ENCODE measurements at places on chromosomes 7 and 10.
A peak's percentile ranks its signal among the peaks of the same experiment; 100 is the strongest.

DNA sequence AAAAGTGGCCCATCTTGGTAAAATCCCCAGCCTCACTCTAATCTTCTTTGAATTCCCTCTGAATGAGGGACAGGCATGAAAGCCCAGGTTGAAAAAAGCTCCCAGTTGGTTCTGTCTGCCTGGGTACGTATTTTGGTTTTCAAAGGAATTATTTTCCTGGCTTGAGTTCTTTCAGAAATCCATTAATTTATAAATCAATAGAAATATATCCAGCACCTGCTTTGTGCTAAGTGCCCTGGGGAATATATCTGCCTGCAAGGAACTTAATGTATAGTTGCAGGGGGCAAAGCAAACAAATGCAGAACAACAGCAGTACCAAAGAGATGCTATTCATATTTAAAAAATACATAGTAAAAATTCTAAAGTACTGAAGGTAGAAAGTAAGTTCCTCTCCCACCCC lies 362.7 kb downstream of the REEP3 start:
- no peak for DNase-seq

DNA sequence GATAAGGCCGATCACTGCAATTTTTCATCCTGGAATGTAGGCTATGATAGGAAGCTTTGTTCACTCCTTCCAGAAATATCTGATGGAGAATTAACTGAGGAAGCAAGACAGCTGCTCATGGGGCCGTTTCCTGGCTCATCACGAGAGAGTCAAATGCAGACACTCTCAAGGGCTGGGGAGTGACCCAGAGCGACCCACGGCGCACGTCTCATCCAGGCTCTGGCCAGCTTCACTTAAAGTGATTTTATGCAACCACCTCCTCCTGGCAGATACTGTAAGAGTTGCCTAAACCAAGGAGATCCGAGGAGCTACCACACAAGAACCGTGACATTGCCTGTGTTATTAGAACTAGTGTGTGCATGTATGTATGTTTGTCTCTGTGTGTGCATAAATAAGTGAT lies 530.8 kb downstream of the TCERG1L start:
- no peak for DNase-seq

DNA sequence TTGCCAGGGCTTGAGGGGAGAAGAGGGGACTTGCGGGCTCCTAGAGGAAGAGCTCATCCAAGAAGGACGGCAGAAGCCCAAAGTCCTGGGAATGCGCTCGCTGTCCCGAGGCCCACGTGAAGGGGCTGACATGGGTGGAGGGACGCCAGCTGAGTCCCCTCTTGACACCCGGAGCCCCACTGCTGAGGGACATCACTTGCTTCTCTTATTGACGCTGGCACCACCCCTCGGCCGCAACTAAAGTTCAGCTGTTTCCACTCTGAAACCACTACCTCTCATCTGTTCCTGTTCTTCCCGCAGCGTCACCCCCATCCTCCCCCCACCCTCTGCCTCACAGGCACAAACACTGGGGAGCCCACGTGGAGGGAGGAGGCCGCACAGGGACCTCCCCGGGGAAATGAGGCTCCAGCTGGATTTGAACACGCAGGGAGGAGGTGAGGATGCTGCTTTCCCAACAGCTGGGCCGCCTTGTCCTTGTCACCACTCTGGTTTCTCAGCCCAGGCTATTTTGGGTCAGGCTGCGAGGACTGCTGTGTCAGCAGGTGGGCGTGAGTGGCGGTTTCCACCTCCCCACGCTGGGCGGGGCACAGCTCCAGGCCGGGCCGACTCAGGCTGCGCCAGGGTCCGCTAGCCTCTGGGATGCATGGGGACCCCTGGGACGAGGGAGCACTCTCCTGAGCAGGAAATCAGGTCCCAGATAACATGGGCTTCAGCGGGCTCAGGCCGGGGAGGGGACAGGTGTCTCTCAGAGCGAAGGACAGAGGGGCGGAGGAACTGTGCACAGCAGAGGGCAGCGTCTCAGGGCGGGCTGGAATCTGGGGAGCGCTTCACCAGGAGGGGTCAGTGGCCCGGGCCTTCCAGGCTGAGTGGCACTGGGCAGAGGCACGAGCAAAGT lies 156.3 kb downstream of the ZNF248 start:
- DNase-seq, result peak; percentile 65

- peak; percentile 100 for DNase-seq
Observed at GRCh38 chr10:43120929-43121314, 17.3 kb upstream of the CSGALNACT2 start.

GRCh38 chr10:90889636-90890035 lies 17.9 kb downstream of the RPP30 start:
- DNase-seq, result no peak

DNA sequence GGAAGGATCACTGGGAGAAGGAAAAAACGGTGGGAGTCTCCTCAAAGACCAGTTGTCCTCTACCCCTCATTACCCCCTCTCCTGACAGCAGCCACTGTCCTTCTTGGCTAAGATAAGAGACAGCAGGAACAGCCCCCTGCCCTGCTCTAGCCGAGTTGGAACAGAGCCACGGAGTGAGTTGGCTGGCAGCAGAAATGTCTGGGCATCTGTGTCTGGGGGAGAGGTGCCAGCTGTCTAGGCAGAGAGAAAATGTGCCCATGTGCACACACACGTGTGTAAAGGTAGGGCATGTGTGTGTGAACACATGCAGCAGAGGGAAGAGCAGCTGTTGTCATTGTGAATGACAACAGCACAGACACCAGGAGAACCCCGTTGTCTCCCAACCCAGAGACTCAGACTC lies 9.4 kb upstream of the HILPDA start:
- DNase-seq, result no peak

DNA sequence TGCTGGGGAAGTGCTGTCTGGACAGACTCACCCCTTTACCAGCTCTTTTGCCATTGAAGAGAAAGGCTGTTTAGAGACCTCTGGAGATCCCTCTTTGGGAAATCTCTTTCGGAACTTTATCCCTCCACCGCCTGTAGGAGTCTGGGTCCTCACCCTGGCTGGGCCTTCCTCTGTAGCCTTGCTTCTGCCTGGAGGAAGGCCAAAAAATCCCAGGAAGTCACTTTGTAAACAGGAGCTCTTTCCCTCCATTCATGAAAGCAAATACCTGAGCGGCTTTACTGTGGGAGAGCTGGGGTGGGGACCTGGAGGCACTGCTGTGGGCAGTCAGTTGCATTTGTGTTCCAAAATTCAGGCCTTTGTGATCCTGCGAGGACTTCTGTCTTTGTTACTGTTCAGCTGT lies 126.2 kb downstream of the KLF6 start:
- DNase-seq, result no peak

GRCh38 chr7:51633596-51633995 lies 317.0 kb upstream of the COBL start:
- no peak for DNase-seq

DNA sequence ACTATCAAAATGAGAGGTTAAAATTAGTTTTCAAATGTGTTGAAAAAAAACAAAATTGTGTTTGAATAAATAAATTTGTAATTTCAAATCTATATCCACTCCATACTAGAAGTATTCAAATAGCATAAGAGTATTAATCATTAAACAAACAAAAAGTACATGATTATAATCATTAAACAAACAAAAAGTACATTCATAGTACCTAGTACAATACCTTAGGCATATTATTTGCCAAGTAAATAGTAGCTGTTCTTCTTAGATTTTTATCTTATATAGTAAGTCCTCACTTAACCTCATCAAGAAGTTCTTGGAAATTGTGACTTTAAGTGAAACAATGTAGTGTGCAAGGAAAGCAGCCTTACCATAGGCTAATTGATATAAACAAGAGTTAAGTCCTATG lies 349.3 kb upstream of the VWC2 start:
- no peak for DNase-seq

- DNase-seq, result no peak
Observed at GRCh38 chr7:45688382-45688781, 114.2 kb downstream of the ADCY1 start.

- no peak for DNase-seq
Observed at GRCh38 chr10:85152911-85153310, 824.5 kb downstream of the CCSER2 start.

DNA sequence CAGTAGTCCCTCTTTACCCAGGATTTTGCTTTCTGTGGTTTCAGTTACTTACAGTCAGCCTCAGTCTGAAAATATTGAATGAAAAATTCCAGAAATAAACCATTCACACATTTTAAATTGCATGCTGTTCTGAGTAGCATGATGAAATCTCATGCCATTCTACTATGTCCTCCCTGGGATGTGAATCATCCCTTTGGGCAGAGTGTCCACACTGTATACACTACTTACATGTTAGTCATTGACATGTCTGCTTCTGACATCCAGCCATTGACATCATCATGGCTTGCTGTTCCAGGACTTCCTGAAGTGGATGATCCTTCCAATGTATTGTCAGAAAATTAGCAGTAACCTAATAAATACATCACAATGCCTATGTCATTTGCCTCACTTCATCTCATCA lies 34.6 kb upstream of the MALRD1 start:
- no peak for DNase-seq

GRCh38 chr7:11332186-11332864 lies 358.7 kb downstream of the PHF14 start:
- DNase-seq, result no peak

DNA sequence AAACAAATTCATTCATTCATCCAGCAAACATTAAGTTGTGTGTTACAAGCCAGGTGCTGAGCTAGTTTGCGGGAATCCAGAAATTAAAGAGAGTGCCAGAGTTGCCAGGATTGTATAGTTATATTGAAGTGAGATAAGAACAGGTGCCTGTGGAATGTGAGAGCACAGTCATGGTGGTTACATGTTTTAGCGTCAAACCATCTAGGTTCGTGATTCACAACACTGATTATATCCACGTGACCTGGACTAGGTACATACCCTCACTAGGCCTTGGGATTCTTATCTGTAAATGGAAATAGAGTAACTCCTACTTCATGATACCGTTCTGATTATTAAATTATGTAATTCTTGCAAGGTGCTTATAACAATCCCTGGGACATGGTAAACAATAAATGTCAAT lies 24.5 kb upstream of the CDK1 start:
- no peak for DNase-seq

GRCh38 chr7:132472463-132473120 lies 103.7 kb downstream of the PLXNA4 start:
- no peak for DNase-seq

- DNase-seq, result no peak
Observed at GRCh38 chr10:49297818-49298670, 926 bp upstream of the C10orf71 start.

DNA sequence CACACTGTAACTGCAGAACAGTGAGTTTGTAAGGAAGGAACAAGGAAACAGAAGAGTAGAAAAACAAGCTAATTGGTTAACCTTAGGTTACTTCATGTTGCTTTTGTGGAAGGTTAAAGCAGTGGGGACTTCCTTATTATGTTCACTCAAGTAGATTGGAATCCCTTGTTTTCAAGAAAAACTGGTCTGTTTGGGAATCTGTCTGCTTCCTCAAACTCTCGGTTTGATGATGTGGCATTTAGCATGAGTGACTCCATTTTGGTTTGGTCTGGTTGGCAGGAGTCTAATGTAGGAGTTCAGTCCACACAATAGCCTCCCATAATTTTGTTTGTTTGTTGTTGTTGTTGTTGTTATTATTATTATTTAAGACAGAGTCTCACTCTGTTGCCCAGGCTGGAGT lies 3.8 kb upstream of the TRIM56 start:
- DNase-seq, result no peak

DNA sequence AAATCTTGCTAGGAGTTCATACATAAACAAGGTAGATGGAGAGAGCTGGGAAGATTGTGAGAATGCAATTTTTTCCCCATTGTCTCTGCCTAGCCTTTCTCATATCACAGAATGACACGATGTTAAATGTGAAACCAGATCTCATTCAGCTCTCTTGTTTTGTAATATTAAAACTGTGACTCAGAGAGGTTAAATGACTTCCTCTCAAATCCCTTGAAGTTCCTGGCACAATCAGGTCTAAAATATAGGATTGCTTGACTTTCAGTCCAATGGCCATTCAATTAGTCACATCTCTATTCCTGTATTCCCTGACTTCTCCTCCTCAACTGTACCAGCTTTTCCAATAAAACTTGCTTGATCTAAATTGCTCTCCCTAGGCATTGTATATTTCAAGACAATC lies 3.1 kb downstream of the ANKRD22 start:
- peak; percentile 58 for DNase-seq

GRCh38 chr7:97446361-97446760 lies 285.5 kb upstream of the TAC1 start:
- DNase-seq, result no peak

- DNase-seq, result no peak
Observed at GRCh38 chr7:152882576-152883310, 123.2 kb downstream of the ACTR3B start.

GRCh38 chr10:93465806-93466675 lies 16.1 kb downstream of the MYOF start:
- no peak for DNase-seq

DNA sequence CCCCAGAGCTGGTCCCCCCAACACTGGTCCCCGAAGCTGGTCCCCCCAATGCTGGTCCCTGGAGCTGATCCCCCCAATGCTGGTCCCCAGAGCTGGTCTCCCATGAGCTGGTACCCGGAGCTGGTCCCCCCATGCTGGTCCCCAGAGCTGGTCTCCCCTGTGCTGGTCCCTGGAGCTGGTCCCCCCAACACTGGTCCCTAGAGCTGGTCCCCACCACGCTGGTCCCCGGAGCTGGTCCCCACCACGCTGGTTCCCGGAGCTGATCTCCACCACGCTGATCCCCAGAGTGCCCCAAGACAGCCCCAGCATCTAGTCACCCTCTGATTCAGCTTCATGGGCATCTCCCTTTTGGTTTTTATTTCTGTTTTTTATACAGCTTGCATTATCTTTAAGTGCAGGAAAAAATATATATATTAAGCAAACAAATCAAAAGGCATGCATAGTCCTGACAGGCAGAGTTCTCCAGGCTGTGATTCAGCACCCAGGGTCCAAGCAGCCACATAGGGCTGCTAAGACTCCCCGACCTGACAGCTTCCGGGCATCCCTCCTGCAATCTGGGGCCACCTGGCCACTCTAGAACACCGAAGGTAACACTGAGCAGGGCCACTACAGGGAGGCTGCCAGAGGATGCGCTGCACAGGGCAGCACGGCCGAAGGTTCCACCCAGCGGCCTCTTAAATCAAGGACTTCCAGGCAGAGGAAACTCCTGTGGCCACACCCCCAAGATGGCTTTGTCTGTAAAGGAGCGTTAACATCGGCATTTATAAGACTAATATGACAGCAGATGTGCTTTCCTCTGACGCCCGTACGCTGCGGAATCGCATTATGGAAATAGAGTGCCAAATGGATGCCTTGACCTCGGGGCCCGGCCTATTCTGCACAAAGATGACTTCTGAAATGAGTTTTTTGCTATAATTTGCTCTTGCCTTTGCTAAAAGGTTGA lies 215.0 kb downstream of the PTPRN2 start:
- DNase-seq, result no peak

GRCh38 chr7:1029637-1030443 lies 14.5 kb upstream of the GPR146 start:
- no peak for DNase-seq

- no peak for DNase-seq
Observed at GRCh38 chr10:62972103-62972502, 155.9 kb upstream of the EGR2 start.
